ENCODE measurements at places on chromosomes 12 and 14.

DNA sequence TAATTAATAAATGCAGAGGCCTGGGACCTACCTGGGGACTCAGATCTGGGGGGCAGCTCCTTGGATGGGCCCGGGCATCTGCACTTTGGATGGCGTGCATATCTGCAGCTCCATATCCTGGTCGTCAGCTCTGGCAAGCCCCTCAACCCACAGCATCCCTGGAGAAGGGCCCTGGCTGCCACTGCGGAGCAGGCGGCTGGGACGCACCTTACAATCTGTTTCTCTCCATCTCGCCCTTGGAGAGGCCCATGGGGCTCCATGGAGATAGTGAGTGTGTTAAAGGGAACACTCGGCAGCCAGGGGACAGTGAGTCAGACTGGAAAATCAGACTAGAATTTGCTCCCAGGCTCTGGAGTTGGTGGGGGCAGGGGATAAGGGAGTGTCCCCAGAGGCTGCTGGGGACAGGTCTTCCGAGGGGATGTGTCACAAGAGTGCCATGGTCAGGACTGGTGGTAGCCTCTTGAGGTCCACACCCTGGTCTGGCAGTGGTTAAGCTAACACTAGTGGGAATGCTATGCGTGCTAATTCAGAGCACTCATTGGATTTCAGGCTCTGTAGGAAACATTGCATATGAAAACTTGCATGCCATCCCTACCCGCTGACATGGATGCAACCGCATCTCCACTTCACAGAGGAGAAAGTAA lies 21.5 kb downstream of the RFLNA start:
- DNase-seq: peak; percentile 27

- no peak for DNase-seq
Observed at GRCh38 chr14:103716091-103716801, 636 bp downstream of the ZFYVE21 start.

- DNase-seq: no peak
Observed at GRCh38 chr14:68877993-68878575, 85.2 kb upstream of the ZFP36L1 start.

DNA sequence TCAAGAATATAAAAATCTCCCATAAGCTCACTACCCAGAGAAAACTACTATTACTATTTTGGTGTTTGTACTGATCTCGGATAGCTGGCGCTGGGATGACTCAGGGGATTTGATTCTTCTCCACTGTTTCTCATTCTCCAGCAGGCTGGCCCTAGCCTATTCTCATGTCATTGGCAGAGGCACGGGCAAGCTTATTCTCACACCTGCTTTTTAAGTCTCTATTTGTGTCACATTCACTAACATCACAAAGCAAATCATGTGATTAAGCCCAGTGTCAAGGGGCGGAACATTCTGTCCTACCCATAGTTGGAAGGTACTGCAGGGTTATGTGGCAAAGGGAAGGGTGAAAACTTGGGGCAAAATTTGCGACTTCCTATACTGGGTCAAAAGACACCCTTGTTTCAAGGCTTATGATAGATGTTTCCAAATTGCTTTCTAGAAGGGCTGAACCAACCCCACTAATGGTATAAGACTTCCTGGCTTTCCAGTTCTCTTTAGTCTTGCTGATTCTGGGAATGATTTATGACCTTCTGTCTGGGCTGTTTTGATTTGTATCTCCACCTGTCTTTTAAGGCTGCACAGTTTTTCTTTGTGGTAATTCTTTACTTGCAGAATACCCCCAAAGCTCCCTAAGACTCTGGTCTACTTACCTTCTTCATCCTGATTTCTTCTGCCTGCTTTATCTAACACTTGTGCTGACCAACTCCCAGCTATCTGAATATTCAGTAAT lies 406.4 kb downstream of the NRXN3 start:
- DNase-seq: no peak

DNA sequence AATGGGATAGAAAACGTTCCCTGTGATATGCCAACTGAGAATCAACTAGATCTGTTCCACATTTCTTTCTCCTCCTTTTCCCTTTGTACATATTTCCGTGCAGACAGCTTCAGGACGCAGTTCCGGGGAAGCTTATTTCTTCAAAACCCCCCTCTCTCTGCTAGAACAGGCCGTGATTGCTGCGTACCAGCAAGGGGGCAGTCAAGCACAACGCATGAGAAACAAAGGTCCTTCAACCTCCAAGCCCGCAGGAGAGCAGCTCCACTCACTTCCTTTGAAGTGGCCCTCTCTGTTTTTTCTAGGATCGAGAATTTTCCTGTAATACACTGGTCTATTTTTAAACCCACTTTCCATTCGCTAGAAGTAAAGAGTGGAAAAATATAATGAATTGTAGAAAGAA lies 80.8 kb downstream of the ZNF664 start:
- DNase-seq: peak; percentile 82

DNA sequence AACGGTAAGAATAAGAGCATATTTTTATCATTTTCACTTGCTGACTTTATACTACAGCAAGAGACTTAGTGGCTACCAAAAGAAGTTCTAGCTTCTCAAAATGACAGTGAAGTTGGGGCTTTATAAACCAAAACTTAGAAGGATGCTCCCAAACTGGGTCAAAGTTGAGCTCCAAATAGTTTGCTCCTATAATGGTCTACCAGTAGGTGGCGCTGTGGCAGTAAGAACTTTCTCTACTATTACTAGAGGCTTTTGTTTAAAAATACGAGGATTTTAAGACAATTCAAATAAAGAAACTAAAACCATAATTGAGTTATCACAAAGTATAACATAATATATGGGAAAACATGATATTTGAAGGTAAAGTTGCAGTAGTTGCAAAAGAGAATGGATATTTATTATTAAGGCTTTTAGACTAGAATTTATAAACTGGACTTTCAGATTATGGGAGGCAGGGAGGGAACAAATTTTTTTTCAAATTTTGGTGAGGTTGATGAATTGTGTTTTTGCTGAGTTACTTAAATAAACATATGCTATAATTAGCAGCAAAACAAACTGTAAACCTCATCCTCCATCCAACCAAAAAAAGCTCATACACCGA lies 75.0 kb downstream of the TGFB3 start:
- peak; percentile 66 for DNase-seq

GRCh38 chr12:105936496-105936895 lies 202.3 kb downstream of the NUAK1 start:
- DNase-seq: no peak

DNA sequence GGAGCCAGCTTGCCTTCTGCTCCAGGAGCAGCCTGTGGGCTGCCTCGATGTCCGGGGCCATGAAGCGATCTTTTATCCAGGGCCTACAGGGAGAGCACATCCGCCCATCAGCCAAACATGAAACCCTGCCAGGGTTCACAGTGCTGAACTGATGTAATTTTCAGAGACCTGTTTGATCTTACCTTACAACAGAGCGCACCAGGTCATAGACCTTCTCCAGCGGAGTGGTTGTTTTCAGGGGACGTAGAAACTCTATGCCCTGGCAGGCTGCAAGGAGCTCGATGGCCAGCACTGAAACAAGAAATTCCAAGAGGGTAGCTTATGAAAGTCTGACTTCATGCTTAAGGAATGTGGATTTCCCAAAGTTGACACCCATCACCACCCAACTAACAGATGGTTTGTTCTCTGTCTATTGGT lies 19.7 kb downstream of the HAL start:
- peak; percentile 14 for DNase-seq

- DNase-seq: no peak
Observed at GRCh38 chr12:128583453-128583852, 240.3 kb downstream of the SLC15A4 start.

DNA sequence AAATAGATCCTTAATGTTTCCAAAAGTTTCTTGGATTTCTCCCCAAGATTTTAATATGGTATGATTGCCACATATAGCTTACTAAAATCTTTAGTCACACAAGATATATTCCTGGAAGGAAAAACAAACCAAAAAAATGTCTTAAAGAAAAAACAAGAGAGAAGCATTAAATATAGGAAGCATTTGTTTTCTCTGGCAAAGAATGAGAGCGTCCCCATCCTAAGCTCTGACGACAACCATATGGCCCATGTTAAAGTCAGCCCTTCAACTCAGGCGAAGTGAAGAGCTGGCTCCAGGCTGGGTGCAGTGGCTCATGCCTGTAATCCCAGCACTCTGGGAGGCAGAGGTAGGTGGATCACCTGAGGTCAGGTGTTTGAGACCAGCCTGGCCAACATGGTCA lies 35.6 kb downstream of the GCH1 start:
- peak; percentile 67 for DNase-seq

GRCh38 chr14:79534703-79535353 lies 676.5 kb downstream of the DIO2 start:
- no peak for DNase-seq

DNA sequence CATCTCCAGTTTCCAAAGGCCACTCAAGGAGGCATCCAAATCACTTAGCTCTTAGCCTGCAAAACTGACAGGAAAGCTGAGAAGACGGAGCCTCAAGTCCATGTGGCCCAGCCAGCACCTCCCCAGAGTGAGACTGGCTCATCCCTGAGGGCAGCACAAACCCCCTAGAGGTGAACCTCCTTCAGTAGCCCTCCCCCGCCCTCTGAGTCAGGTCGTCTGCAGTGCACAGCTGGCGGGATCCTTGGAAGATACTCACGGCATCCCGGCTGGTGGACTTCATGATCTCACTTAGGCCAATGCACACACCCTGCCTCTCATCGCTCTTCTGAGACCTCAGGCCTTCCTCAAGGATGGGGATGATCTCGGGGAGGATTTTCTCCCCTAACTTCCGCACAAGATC lies 24.1 kb upstream of the RAB35 start:
- DNase-seq: no peak

- DNase-seq: no peak
Observed at GRCh38 chr12:47802312-47802711, 17.4 kb downstream of the HDAC7 start.

- no peak for DNase-seq
Observed at GRCh38 chr14:60984196-60984595, 3.2 kb downstream of the SLC38A6 start.

DNA sequence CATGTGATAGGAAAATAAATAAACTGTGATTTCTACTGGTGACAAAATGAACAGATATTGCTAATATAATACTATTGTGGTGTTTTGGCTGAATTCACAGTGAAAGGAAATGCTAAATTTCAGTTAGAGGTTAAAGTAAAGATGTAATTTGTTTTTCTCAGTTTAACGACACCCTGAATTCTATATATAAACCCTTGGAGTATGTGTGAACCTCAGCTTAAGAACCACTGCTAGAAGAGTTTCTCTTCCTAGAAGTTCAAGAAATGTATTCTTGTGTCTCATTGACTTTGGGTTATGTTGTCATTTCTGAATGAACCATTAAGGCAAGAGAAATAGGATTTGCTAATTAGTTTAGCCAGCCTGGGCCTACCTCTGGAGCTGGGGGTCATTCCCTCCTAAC lies 8.2 kb downstream of the FBXO34 start:
- DNase-seq: no peak

- peak; percentile 82 for DNase-seq
Observed at GRCh38 chr14:22653012-22653621, 9.0 kb upstream of the OR6J1 start.

DNA sequence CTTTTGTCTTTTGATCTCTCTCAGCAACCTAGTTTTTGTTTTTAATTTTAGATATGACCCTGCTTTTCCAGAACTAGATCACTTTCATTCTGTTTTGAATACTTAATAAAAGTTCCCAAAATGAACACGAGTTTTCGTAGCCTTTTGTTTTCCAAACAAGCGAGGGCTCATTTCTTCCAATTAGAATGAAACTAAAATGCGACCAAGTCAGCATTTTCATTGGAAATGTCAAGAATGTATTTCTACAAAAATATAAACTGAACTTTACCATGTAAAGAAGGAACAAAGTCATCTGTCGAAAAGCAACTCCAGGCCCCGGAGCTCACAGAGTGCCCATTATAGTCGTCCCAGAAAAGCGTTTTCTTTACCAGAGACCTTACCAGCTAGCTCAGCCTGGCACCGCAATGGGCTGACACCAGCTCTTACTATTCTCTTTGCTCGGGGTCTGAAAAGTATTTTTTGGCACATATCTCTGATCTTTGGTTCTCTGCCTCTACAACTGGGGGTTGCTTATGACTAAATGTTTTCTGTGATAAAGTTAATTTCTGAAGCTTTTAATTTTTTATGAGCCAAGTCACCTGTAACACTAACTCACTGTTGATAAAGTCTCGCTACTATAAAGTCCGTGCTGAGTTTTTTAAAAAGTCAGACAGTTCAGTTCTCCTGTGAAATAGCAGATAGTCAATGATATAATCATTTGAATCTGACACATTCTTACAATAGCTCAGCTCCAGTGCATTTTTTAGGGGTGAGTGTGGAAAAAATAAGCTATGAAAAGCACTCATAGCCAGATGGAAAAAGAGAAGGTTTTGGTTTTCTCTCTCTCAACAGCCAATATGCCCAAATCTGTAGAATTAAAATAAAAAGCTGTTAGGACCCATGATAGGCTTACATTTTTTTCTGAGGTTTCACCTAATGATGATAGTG lies 43.4 kb downstream of the SAMD4A start:
- DNase-seq: peak; percentile 84

DNA sequence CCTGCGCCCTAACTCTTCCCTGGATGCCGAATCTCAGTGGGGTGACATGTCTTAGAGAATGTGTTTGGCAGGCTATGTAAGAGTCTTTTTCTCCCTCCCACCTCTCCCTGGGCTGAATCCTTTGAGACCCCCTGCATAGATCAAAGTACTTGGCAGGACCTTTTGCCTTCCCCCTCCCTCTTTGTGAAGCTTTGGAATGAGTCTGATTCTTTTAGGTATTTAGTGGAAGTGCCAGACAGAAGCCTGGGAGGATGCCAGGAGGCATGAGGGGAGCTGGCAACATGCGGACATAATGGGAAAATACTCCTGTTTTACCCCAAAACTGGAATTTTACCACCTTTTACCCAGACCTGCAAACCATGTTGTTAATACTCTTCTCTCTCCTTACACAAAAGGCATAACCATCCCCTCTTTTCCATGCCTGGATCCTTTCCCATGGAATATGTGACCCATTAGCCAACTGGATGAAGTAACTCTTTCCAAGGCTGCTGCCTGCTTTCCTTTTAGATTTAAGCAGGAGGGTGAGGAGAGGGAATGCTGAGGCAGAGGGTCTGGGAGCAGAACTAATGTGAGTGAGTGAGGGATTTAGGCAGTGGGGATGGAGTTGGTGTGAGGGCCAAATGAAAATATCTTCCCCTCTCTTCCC lies 41.7 kb downstream of the TTLL5 start:
- DNase-seq: peak; percentile 79

- no peak for DNase-seq
Observed at GRCh38 chr12:94889445-94890210, 113.9 kb downstream of the NDUFA12 start.

DNA sequence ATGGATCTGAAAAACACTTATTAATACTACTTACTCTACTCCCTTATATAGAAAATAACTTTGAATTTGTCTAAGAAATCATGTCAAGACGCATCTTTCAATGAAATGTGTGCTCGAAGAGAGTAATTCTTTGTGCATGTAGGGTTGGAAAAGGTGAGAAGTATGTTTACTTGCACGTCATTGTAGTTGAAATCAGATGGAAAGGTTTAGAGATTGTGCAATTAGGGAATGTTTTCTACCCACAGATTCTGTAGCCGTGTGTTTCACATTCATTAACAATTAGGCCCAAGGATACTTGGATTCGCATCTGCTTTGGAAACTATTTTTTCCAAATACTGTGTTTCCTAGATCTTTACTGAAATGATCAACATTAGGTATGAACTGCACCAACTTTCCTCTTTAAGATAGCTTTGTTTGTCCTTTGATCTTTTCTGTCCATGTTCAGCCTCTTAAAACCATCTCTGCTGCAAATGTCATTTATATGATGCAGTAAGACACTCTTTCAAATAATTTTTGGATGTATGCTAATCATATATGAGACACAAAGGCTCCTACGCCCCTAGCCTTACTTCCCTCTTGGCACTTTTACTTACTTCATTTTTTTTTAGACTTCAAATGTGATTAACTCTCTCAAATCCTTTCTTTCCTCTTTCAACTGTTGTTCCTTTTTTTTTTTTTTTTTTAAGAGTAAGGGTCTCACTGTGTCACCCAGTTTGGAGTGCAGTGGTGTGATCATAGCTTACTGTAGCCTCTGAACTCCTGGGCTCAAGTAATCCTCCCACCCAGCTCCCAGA lies 58.0 kb upstream of the PSMA6 start:
- peak; percentile 32 for DNase-seq

Measured in fibroblast of skin of right biceps (primary cell).